ENCODE measurements at places on chromosomes 7 and 10. TPM values are rescaled to one million over a fixed set of nuclear protein-coding genes. Genes with fewer than 3 reads are reported as not detected.

GJC3 gene
- 0.11 TPM for polyA plus RNA-seq

CAV2 gene
- polyA plus RNA-seq = 402 TPM

SFRP5 gene
- polyA plus RNA-seq = not detected

ANKRD61 gene
- polyA plus RNA-seq = 0.22 TPM

SORCS1 gene
- polyA plus RNA-seq = not detected

CYP2C9 gene
- polyA plus RNA-seq = not detected

SAMD8 gene
- polyA plus RNA-seq = 12.6 TPM

NKX2-3 gene
- polyA plus RNA-seq = not detected

TES gene
- 113 TPM for polyA plus RNA-seq

C10orf90 gene
- polyA plus RNA-seq = not detected

POP7 gene
- polyA plus RNA-seq = 65.2 TPM

AKR1C1 gene
- 62.4 TPM for polyA plus RNA-seq

DPYSL4 gene
- polyA plus RNA-seq = 6.6 TPM

GSTO1 gene
- polyA plus RNA-seq = 209 TPM

CUBN gene
- polyA plus RNA-seq = 0.06 TPM

FOXK1 gene
- 10.2 TPM for polyA plus RNA-seq

CCDC7 gene
- 0.46 TPM for polyA plus RNA-seq
